ENCODE measurements at places on chromosomes 6 and 20. TPM values are rescaled to one million over a fixed set of nuclear protein-coding genes. Genes with fewer than 3 reads are reported as not detected.
A peak's percentile ranks its signal among the peaks of the same experiment; 100 is the strongest.

DNA sequence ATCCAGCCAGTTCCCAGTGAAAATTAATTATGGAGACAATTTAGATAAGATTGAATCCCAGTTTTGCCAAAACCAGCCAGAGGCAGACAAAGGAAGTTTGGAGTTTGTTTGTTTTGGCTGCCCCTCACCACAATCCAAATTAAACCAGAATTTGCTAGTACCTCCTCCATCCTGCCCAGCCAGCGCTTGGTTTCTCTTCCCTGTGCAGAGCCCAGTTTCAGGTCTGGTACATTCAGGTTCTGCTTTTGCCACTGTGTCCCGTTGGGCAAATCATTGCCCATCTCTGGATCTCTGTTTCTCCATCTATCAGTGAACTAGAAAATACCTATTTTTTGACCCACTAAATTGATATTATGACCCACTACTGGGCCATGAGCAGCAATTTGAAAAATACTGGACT is 26.4 kb downstream of the FOXP4 start:
- H3K4me1 ChIP-seq = peaks cover 74% of the 10 kb centered on the region
- H3K4me3 ChIP-seq = no peak overlapping the region
- H3K27ac ChIP-seq = no peak overlapping the region
- H3K36me3 ChIP-seq = peaks cover 20% of the 10 kb centered on the region

- H3K36me3 ChIP-seq = peaks cover 36% of the 10 kb centered on the region
- no peak for DNase-seq
- H3K27me3 ChIP-seq = no peaks in the 10 kb centered on the region
- H3K4me3 ChIP-seq = no peak overlapping the region
- no peaks in the 10 kb centered on the region for H3K4me1 ChIP-seq
These were observed 31.0 kb downstream of the CDK5RAP1 start for GRCh38 chr20:33370291-33370690.

DNA sequence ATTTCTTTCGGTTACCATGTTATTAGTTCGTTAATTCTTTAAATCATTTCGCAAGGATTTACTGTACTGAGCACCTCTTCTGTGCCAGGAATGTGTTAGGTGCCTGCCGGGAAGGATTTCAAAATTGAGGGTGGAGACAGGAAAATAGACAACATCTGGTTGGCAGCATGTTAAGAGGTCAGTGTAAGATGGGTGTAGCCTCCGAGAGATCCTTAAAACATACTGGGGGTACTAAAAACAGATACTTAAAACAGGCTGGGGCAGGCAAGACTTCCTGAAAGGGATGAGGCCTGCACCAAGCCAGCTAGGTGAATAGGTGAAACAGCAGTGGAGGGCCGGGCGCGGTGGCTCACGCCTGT is 178.0 kb upstream of the SGK1 start:
- no peaks in the 10 kb centered on the region for H3K27me3 ChIP-seq
- H3K4me3 ChIP-seq = no peak overlapping the region
- H3K36me3 ChIP-seq = no peaks in the 10 kb centered on the region
- H3K27ac ChIP-seq = no peak overlapping the region
- H3K4me1 ChIP-seq = no peaks in the 10 kb centered on the region
- DNase-seq = no peak

Gene DNMT3B
- 18.2 TPM for total RNA-seq

DNA sequence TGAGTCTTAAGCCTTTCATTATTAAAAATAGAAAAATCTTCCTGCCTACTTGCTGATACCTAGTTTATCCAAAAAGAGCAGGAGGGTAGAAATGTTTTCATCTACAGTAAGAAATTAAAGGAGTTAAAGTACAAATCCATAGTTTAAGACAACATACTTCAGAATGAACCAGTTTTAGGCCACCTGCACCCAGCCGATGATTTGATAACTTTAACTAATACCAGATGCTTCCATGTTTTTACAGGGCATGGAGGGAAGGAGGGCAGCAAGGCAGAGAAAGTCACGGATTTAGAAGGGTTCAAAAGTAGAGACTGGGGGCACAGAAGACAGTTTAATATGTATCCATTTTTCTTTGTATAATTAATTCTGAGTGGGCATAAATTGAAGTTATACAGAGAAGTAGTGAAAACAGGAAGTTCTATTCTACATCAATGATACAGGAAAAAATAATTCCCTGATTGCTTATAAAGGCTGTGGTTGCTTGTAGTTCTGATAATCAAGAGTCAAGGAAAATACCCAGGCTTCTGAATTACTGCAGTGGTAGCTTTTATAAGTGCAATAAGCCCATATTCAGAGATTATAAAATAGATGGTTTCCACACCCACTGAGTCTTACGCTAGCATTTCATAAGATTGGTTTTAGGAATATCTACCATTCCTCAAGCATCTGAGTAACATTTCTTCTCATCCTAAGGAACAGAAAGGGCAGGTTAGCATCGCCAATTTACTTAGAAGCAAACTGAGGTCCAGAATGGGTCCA is 72.0 kb downstream of the GMDS start:
- H3K27ac ChIP-seq = no peak overlapping the region
- no peak overlapping the region for H3K4me3 ChIP-seq

GRCh38 chr6:99520855-99521632 is 5.8 kb upstream of the USP45 start:
- H3K27ac ChIP-seq = peak overlapping the region; percentile 98
- peak; percentile 80 for DNase-seq
- H3K36me3 ChIP-seq = peaks cover 3% of the 10 kb centered on the region
- H3K27me3 ChIP-seq = no peaks in the 10 kb centered on the region

Gene NMBR
- total RNA-seq = 0.22 TPM

DNA sequence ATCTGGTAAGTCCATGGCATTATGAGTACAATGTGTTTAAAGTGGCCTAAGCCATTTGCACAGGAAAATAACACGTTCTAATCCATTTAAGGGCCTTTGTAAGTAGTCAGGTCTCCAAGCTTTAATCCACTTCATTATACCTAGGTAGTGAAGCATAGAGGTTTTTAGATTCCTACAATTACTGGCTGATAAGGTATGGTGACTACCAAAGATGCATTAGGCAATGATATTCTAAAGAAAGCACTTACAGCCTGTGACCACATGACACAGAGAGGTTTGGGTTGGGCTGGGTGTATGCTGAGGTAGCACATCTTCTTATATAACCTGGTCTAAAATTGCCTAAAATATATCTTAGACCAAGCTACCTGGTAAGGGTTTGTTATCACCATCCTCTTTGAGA is 504.4 kb downstream of the TFAP2B start:
- H3K4me1 ChIP-seq = no peaks in the 10 kb centered on the region
- H3K27me3 ChIP-seq = no peaks in the 10 kb centered on the region
- H3K36me3 ChIP-seq = no peaks in the 10 kb centered on the region
- no peak overlapping the region for H3K27ac ChIP-seq
- no peak for DNase-seq

GRCh38 chr6:21601339-21601923 is 7.9 kb downstream of the SOX4 start:
- peaks cover 45% of the 10 kb centered on the region for H3K4me1 ChIP-seq
- H3K36me3 ChIP-seq = peaks cover 47% of the 10 kb centered on the region
- no peak for DNase-seq
- H3K4me3 ChIP-seq = peak overlapping the region; percentile 72
- peak overlapping the region; percentile 60 for H3K27ac ChIP-seq
- H3K27me3 ChIP-seq = peaks cover 4% of the 10 kb centered on the region

Gene GTSF1L
- total RNA-seq = not detected

GRCh38 chr6:105600336-105601260 is 197.7 kb upstream of the PREP start:
- H3K36me3 ChIP-seq = no peaks in the 10 kb centered on the region
- H3K27ac ChIP-seq = no peak overlapping the region
- H3K4me1 ChIP-seq = peaks cover 39% of the 10 kb centered on the region
- no peak overlapping the region for H3K4me3 ChIP-seq
- peaks cover 3% of the 10 kb centered on the region for H3K27me3 ChIP-seq

GRCh38 chr20:50110141-50111047 is 2.6 kb downstream of the UBE2V1 start:
- peaks cover 63% of the 10 kb centered on the region for H3K4me1 ChIP-seq
- H3K27me3 ChIP-seq = no peaks in the 10 kb centered on the region
- DNase-seq = no peak

GRCh38 chr20:454951-455350 is 7.4 kb downstream of the TBC1D20 start:
- DNase-seq = no peak
- H3K27me3 ChIP-seq = no peaks in the 10 kb centered on the region
- no peaks in the 10 kb centered on the region for H3K36me3 ChIP-seq
- H3K4me1 ChIP-seq = peaks cover 24% of the 10 kb centered on the region
- no peak overlapping the region for H3K4me3 ChIP-seq

GRCh38 chr6:80674669-80675068 is 568.2 kb downstream of the BCKDHB start:
- H3K27ac ChIP-seq = no peak overlapping the region
- no peak for DNase-seq
- no peaks in the 10 kb centered on the region for H3K36me3 ChIP-seq
- no peaks in the 10 kb centered on the region for H3K27me3 ChIP-seq
- H3K4me3 ChIP-seq = no peak overlapping the region

GRCh38 chr6:51266604-51267003 is 447.9 kb downstream of the TFAP2B start:
- H3K27ac ChIP-seq = no peak overlapping the region
- no peaks in the 10 kb centered on the region for H3K27me3 ChIP-seq
- H3K36me3 ChIP-seq = no peaks in the 10 kb centered on the region
- no peak for DNase-seq
- H3K4me1 ChIP-seq = peaks cover 8% of the 10 kb centered on the region

GRCh38 chr6:101462576-101462975 is 69.1 kb downstream of the GRIK2 start:
- H3K27ac ChIP-seq = no peak overlapping the region
- no peaks in the 10 kb centered on the region for H3K27me3 ChIP-seq
- H3K36me3 ChIP-seq = no peaks in the 10 kb centered on the region
- no peak for DNase-seq

Gene CRISP3
- total RNA-seq = 120 TPM

Gene SRMS
- not detected for total RNA-seq

GRCh38 chr6:97963193-97963592 is 680.2 kb upstream of the MMS22L start:
- DNase-seq = no peak
- H3K27ac ChIP-seq = no peak overlapping the region
- H3K4me1 ChIP-seq = no peaks in the 10 kb centered on the region
- H3K4me3 ChIP-seq = no peak overlapping the region

DNA sequence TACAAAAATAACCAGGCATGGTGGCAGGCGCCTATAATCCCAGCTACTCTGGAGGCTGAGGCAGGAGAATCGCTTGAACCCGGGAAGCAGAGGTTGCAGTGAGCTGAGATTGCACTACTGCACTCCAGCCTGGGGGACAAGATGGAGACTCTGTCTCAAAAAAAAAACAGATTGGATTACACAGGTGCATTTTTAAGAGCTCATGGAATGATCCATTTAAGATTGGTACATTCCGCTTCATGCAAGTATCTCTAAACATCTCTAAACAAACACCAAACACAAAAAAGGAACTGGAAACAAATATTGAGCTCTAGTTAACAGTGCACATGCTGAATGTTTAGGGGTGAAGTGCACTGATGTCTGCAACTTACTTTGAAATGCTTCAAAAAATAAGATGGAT is 154.3 kb downstream of the GRM4 start:
- H3K27ac ChIP-seq = no peak overlapping the region
- no peaks in the 10 kb centered on the region for H3K36me3 ChIP-seq
- H3K27me3 ChIP-seq = peaks cover 8% of the 10 kb centered on the region
- H3K4me3 ChIP-seq = no peak overlapping the region
- DNase-seq = no peak
- peaks cover 25% of the 10 kb centered on the region for H3K4me1 ChIP-seq

DNA sequence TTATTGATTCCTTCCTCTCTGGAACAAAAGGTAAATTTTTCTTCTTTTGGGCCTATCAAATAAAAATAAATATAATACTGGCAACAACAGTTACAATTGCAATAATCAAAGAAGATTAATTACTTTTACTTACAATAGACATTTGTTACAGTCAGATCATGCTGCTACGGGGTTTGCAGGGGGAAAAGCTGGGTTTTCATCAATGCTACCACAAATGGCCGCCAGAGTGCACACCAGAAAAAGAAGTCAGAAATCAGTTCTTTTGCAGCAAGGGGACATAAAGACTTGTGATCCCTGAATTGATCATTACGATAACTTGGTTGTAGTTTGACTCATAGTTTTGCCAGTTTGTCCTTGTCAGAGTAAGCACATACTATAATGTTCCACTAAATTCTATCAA is 714.5 kb upstream of the EYS start:
- no peak overlapping the region for H3K27ac ChIP-seq

- H3K4me3 ChIP-seq = no peak overlapping the region
- H3K27ac ChIP-seq = no peak overlapping the region
- H3K4me1 ChIP-seq = peaks cover 43% of the 10 kb centered on the region
- H3K27me3 ChIP-seq = peaks cover 3% of the 10 kb centered on the region
These were observed 16.8 kb downstream of the DAAM2 start for GRCh38 chr6:39808964-39809363.

DNA sequence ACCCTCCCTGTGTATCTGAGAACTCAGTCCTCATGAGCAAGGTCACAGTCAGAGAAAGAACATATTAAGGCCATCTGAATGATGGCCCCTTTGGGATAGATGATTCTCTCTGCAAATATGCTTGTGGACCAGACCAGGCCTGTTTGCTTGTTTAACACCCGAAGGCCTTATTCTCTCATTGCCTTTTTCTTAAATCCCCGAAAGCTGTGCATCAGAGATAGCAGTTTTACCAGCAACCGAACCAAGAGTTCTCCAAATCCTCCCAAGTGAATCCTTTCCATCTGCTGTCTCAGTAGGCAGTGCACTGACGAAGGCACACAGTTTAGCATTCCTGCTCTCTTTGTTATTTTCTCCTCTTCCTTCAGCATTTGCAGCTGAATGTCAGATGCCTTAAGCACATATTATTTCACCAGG is 79.8 kb downstream of the TRMT6 start:
- H3K4me3 ChIP-seq = no peak overlapping the region
- H3K27ac ChIP-seq = no peak overlapping the region
- DNase-seq = no peak
- H3K4me1 ChIP-seq = no peaks in the 10 kb centered on the region
- peaks cover 15% of the 10 kb centered on the region for H3K27me3 ChIP-seq
- H3K36me3 ChIP-seq = no peaks in the 10 kb centered on the region

Gene DEFB119
- total RNA-seq = not detected
